ENCODE measurements at places on chromosomes 11 and 22. TPM values are rescaled to one million over a fixed set of nuclear protein-coding genes. Genes with fewer than 3 reads are reported as not detected.

- DNase-seq: no peak
These were observed 178.6 kb downstream of the CNTN5 start for GRCh38 chr11:99199341-99199740.

GRCh38 chr11:3665336-3666022 is 5.7 kb downstream of the CHRNA10 start:
- no peak for DNase-seq

- peak; percentile 41 for DNase-seq
These were observed 26.3 kb upstream of the HMGXB4 start for GRCh38 chr22:35230839-35231584.

GRCh38 chr11:101470881-101471520 is 112.8 kb downstream of the TRPC6 start:
- no peak for DNase-seq

- DNase-seq: no peak
These were observed 492.6 kb downstream of the CNTN5 start for GRCh38 chr11:99513368-99513767.

DNA sequence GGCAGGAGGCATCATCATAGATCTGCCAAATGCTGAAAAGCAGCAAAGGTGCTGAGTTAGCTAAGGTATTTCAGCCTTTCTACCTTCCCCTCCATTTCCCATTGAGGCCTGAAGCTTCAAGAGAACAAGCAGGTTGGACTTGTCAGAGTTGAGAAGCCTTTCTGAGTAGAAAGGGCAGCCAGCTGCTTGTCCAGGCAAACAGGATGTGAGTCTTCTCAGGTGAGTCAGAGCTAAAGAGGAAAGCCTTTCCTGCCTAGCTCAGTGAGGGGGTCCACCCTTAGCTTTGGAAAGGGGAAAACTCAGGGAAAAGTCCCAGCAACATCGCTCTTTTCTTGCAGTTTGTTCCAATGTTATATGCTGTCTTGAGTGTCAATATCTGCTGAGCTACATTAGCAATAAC is 13.2 kb upstream of the MPZL2 start:
- DNase-seq: peak; percentile 55

DNA sequence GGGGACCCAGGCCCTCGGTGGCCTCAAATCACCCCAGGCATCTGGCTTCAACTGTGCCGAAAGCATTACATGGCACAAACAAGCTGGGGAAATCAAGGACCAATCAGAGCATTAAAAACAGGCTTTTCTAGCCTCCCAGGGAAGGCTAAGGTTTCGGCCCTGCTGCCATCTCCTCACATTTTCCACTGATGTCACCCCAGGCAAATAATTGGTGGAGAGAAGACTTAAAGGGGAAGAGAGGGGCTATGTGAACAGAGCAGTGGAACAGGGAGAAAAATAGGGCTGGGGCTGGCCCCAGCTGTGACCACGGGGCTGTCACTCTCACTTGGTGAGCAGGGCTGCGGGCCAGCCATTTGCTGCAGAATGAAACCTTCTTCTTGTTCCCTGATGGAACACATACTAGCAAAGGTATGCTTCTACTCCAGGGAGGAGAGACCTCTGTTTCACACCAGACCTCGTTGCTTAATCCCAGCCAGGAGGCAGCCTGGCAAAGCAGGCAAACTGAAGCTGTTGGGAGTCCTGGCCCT is 581.3 kb downstream of the SOX6 start:
- DNase-seq: no peak

MRE11 gene
- 46.2 TPM for total RNA-seq

MGAT3 gene
- 0.96 TPM for total RNA-seq

MUC15 gene
- total RNA-seq: not detected

TUB gene
- total RNA-seq: 0.07 TPM

DNA sequence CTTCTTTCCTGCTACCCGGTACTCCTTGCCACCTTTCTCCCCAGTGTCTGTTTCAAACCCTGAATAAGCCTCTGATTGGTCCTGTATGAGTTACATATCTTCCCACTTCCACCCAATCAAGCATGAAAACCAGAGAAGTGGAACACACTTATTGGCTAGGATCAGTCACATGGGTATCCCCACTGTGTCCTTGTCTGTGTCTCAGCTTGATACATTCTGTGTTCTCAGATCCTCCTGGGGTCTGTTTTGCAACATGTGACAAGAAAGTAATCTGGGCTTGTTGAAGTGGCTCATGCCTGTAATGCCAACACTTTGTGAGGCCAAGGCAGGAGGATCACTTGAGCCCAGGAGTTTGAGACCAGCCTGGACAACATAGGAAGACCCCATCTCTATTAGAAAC is 23.9 kb downstream of the MCHR1 start:
- DNase-seq: no peak

DNA sequence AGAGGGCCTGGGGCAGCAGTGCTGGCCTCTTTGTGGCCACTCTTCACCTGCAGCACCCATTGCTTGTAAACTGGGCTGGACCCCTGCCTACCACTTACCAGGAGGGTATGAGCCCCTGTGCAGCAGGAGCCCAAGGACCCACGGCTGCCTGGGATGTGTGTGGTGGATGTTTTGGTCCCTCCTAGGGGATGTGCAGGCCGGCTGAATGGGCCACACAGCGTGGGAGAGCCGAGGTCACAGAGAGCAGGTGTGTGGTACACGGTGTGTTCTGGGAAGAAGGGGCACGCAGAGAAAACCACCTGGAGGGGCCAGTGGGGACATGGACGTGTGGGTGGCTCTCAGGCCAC is 19.3 kb upstream of the GNB1L start:
- DNase-seq: no peak

- no peak for DNase-seq
These were observed 5.0 kb upstream of the SERHL2 start for GRCh38 chr22:42548597-42549330.

DNA sequence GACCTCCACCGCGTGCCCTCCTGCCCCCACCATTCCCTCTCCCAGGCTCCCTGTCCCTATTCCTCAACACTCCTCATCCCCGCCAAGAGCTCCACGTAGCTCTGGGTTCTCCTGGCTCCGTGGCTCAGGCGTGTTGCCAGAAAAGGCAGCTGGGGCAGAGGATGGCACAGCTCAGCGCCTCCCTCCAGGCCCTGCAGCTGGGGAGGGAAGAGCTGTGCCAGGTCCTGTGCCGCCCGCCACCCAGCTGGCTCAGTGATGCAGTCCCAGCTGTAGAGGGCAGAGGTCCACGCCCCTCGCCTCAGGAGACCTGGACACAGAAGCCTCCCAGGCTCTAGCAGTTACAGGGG is 4.2 kb downstream of the ARHGAP1 start:
- no peak for DNase-seq
